Muscle of arm (tissue), 14 donors: ENCODE measurements at places on chromosomes 3 and 15. TPM values are rescaled to one million over a fixed set of nuclear protein-coding genes. Genes with fewer than 3 reads are reported as not detected.
A peak's percentile ranks its signal among the peaks of the same experiment; 100 is the strongest.

GRCh38 chr3:105906836-105907235 is 38.0 kb upstream of the CBLB start:
- DNase-seq = peak; percentile 75

DNA sequence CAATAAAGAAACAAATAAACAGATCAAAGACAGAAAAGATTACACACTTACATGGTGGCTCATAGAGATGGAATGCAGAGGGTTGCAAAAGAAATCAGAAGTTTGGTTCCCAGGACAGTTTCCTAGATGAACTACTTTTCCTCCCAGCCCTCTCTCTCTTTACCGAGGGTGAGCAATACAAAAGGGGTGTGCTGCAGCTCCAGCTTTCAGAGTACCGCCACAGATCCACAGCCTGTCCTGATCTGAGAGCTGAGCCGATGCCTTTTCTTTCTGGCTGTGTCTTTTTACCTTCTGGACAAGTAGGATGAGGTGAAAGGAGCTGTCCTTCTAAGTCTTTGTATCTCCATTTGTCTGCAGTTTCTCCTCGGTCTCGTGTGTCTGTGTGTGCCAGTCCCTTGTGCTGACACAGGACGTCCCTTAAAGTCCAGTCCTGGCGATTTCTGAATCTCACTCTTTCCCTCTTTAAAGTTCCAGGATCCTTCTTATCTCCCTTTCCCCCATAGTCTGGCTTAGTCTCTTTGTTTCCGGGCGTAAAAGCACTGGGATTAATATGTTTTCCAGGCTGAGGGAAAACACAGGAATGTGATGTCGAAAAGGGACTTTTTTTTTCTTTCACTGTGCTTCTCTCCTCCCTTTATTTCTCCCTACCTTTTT is 540 bp downstream of the CCDC80 start:
- DNase-seq = peak; percentile 64

DNA sequence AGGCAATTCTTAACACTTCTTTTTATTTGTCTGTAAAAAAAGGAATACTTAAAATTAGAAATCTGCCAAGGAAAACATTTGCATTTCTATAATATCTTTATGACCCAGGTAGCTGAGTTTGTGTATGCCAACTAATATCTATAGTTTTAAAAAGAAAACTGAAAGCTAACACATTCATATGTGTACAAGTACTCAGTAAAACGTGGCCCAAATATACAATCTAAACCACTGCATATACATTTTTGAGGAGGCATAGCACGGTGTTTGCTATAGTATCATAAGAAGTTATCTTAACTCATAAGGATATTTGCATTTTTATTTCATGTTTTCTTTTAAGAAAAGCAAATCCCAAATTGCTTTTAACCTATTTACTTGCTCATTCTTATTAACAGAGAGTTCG is 172.7 kb downstream of the ZBTB20 start:
- DNase-seq = no peak

DNA sequence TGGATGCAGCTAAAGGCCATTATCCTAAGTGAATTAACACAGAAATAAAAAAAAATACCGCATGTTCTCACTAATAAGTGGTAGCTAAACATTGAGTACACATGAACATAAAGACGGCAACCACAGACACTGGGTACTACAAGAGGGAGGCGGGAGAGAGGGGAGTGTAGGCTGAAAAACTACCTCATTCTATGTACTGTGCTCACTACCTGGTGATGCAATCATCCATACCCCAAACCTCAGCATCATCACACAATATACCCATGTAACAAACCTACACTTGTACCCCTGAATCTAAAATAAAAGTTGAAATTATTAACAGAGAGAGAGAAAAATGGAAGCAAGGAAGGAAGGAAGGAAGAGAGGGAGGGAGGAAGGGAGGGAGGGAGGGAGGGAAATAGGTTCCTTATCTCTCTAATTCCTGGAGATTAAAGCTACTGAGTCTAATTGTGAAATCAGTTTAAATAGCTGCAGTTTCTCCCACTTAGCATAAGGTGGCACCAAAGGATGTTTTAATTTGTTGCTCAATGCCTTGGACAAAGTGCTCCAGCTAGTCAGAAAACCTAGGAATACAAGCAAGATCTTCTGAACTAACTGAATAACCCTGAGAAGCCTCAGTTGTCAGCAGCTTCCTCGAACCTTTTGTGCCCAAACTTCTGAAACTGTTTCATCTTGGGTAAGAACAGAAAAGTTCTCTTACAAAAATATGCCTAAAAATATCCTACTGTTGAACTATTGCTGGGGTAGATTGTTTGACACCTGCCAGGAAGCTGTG is 79.4 kb upstream of the ATP11B start:
- DNase-seq = peak; percentile 47

GRCh38 chr3:55984626-55985025 is 483.6 kb downstream of the ERC2 start:
- no peak for DNase-seq

- DNase-seq = no peak
These were observed 62.4 kb upstream of the P3H2 start for GRCh38 chr3:190183121-190183520.

DNA sequence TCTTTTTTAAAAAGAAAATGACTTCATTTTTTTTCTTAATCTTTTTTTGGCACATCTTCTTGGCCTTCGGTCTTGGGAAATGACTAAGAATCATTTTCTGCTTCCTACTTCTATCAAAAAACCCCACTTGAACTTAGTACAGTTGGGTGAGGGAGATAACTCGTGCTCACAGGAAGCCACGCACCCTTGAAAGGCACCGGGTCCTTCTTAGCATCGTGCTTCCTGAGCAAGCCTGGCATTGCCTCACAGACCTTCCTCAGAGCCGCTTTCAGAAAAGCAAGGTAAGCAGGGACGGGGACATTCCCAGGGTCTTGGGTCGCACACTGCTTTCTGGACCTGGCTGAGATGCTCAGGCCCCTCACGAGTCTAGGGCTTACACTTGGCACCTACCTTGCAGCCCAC is at the start of gene CCR4:
Gene CCR4, plus strand, starts transcription at position 235 of the 402 bp plus-strand sequence. CDS start 1,779 bp downstream, outside the sequence.
- DNase-seq = no peak

DNA sequence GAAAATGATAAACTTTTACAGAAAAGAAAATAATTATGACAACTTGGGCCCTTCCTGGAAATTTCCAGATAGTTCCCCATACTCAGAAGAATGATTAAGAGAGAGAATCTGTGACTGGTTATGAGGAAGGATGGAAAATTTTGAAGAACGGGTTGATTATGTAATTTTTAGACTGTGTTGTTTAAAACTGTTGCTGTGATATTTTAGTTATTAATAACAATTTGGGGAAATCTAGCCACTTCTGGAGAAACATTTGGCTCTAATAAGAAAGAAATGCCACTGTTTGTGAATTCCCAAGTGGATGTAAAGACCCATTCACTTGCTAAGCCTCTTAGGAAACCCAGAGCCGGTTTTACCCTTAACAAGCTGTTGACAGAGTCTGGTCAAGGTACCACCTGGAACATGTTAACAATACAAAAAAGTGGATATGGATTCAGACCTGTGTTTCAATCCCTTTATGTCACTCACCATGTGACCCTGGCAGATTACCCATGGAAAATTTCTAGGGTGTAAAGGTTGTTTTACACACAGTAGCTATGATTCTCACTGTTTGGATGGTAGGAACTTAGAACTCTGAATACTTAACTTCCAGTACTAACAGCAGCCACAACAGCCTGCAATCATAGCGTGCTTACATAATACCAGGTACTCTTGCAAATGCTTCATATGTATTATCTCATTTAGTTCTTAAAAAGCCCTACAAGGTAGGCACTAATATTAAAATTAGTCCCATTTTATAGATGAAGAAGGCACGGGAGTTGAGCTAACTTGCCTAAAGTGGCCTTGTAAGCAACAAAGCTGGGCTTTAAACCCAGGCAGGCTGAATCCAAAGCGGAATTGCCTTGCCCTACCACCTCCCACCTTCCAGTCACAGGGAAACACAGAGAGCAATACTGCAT is 32.0 kb downstream of the ZBTB38 start:
- DNase-seq = no peak

DNA sequence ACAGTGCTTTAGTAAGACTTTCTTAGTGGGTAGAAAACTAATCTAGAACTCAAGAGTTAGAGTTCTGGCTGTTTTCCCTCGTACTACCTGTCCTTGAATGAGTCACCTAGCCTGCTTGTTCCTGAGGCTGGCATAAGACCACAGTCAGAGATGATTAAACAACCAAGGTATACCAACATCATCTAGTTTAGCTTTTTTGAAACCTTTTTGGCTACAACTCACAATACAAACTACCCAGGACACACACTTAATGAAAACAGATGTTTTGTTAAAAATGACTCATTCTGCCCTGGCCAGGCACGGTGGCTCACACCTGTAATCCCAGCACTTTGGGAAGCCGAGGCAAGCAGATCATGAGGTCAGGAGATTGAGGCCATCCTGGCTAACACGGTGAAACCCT is 4.6 kb downstream of the MCCC1 start:
- DNase-seq = no peak

The GALNT15 gene
- polyA plus RNA-seq = 1.4 TPM

The CHCHD6 gene
- polyA plus RNA-seq = 7.1 TPM

GRCh38 chr3:52079958-52080357 is 23.6 kb upstream of the DUSP7 start:
- DNase-seq = no peak

DNA sequence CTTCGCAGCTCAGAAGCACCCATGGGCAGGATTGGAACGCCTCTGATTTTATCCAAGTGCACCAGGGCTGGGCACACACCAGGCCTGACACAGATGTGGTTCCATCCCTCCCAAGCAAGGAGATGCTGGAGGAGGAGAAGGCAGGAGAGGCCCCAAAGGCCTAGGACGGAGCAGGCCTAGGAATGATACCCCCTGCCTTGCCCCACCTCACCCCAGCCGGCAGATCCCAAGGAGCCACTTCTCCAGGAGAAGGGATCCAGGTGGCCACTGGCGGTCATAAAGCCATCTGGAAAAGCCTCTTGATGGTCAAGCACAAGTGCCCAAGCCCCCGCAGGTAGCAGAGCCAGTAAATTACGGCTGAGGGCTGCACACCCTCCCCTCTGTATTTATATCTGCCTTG is 211.8 kb downstream of the TBC1D2B start:
- no peak for DNase-seq

DNA sequence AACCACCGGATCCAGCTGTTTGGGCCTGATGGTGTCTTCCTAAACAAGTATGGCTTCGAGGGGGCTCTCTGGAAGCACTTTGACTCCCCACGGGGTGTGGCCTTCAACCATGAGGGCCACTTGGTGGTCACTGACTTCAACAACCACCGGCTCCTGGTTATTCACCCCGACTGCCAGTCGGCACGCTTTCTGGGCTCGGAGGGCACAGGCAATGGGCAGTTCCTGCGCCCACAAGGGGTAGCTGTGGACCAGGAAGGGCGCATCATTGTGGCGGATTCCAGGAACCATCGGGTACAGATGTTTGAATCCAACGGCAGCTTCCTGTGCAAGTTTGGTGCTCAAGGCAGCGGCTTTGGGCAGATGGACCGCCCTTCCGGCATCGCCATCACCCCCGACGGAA is 60.1 kb upstream of the CCR4 start:
- no peak for DNase-seq

The CEMIP gene
- 2.9 TPM for polyA plus RNA-seq

GRCh38 chr3:132210476-132211346 is 106.5 kb upstream of the ACP3 start:
- no peak for DNase-seq

GRCh38 chr15:99310745-99311144 is 59.5 kb downstream of the LRRC28 start:
- no peak for DNase-seq

- no peak for DNase-seq
These were observed 49.2 kb upstream of the SSR3 start for GRCh38 chr3:156604064-156604641.

The DCBLD2 gene
- polyA plus RNA-seq = 28.6 TPM

The MFAP1 gene
- 31.3 TPM for polyA plus RNA-seq

GRCh38 chr15:60898896-60899295 is 330.2 kb downstream of the RORA start:
- no peak for DNase-seq

GRCh38 chr3:177034832-177035475 is 162.3 kb downstream of the TBL1XR1 start:
- no peak for DNase-seq

DNA sequence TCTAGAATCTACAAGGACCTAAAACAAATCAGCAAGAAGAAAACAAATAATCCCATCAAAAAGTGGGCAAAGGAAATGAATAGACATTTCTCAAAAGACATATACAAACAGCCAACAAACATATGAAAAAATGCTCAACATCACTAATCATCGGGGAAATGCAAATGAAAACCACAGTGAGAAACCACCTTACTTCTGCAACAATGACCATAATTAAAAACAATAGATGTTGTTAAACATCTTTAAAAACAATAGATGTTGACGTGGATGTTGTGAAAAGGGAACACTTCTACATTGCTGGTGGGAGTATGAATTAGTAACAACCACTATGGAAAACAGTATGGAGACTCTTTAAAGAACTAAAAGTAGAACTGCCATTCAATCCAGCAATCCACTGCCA is 96.2 kb downstream of the CBLB start:
- DNase-seq = no peak

The PP2D1 gene
- 0.63 TPM for polyA plus RNA-seq

GRCh38 chr15:31483986-31484951 is 157.6 kb downstream of the KLF13 start:
- DNase-seq = no peak

DNA sequence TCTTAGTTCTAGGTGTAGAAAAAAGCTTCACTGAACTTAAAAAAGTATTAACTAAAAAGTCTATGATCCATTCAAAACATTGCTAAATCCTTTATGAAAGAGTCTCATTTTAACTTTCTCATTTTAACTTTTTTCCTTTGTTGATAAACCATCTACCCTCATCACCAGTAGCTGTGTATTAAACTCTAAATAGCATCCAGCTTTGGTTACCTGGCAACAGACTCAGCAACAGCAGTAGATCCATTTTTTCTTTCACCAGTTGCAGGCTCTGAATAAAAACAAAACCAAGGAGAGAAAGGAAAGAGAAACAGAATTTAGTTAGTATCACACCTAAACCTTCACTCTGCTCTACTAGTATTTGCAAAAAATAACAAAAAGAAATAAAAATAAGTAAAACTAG is 51.6 kb downstream of the TP53BP1 start:
- DNase-seq = no peak

The DCLK3 gene
- 1.6 TPM for polyA plus RNA-seq

GRCh38 chr3:112744106-112744505 is 102.6 kb downstream of the CD200R1L start:
- peak; percentile 70 for DNase-seq

The GREM1 gene
- 1.4 TPM for polyA plus RNA-seq

The ALDH1A3 gene
- polyA plus RNA-seq = 12.7 TPM

DNA sequence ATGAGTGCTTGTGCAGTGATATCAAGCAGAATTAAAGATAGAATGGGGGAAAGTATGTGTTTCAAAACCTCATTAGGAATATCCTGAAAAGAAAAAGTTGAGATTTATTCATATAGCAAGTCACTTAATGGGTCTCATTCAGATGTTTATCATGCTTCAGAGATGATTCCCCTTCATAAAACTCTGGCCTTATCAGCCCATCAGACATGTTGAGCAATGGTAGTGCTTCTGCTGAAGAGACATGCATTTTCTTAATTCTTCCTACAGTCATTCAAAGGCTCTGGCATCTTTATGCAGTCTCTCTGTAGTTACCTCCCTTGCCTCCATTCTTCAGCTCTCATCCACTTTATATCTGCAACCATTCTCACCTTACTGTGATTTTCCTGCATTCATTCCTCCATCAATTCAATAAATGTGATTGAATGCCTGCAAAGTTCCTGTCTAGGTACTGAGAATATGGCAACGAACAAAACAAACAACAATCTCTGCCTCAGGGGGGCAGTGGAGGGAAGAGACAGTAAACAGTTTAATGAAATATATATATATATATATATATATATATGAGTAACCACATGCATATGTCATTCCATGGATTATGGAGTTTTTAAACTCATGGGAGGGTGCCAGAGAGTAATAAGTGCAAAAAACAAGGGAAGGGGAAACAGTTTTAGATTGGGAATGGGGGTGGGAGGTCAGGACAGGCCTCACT is 138.5 kb downstream of the NECTIN3 start:
- DNase-seq = no peak
